Activated CD4-positive, alpha-beta T cell treated with anti-CD3 and anti-CD28 coated beads, Interleukin-2, amount 10 ng/mL, durations not matched to agents 7 days and 5 days (primary cell): ENCODE measurements at places on chromosomes 6 and 20. TPM values are rescaled to one million over a fixed set of nuclear protein-coding genes. Genes with fewer than 3 reads are reported as not detected.

- DNase-seq = no peak
These were observed 57.6 kb upstream of the FOXP4 start for GRCh38 chr6:41488433-41489119.

DNA sequence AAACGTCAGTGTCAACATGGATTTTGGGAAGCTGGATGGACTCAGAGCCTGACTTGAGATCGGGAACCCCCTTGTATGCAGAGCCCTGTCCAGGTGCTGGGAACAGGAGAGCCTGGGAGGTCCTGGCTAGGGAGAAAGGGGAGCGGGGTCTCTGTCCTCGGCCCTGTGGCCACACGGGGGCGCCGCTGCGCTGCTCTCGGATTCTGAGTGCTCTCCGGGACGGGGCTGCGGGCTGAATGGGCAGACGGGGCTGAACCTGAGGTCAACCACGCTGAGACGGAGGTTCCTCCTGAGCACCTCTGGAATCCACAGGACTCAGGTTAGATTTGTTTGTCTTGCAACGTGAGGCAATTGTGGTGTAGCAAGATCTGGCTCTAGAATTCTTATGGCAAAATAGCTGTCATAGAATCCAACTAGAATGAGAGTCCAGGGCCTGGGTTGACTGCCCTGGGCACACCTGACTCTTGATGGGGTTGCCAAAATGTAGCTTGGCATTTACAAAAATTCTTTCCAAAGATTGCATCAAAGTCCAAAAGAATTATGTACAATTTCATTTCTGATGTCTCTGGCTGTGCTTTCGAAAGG lies 20.6 kb upstream of the HLA-F start:
- DNase-seq = peak; percentile 65

DNA sequence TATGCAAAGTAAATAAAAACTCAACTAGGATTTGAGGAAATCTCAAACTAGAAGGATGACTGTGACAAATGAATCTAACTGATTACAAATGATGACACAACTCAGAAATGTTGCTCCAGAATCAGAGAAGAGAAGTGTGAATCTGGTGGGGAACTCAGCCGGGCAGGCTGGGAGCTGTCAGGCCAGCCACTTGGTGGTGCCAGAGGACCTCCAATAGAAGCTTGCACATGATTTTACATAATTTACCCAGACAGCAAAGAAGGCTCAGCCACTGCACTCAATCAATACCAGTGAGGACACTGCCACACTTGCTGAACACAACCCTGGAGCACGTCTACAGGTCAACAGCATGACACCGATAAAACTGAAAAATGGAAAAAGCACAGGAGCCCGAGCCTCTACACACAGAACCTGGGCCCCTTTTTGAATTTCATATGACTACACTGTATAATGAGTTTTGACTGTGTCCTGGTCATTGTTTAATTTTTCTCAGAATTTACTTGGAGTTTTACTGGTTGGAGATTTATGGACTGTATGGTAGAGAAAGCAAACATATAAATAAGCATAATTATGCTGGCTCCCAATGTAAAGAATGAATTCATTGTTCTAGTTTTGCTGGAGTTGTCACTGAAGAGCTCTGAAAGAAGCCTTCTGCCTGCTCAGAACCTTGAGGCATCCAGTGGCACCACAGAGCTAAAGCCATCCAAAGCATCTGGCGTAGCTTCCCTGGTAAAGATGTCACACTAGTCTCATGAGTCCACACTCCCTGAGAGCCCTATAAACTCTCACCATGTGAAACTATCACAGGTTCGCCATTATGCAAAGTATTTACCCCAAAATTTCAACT lies 296.5 kb downstream of the THBS2 start:
- DNase-seq = peak; percentile 47

- no peak for DNase-seq
These were observed 10.7 kb downstream of the PXDC1 start for GRCh38 chr6:3740551-3741476.

GRCh38 chr6:140340795-140341194 lies 966.3 kb upstream of the CITED2 start:
- DNase-seq = no peak

- no peak for DNase-seq
These were observed 55.1 kb downstream of the STMND1 start for GRCh38 chr6:17156966-17157365.

- no peak for DNase-seq
These were observed 45.5 kb downstream of the MLIP start for GRCh38 chr6:54156650-54157250.

DNA sequence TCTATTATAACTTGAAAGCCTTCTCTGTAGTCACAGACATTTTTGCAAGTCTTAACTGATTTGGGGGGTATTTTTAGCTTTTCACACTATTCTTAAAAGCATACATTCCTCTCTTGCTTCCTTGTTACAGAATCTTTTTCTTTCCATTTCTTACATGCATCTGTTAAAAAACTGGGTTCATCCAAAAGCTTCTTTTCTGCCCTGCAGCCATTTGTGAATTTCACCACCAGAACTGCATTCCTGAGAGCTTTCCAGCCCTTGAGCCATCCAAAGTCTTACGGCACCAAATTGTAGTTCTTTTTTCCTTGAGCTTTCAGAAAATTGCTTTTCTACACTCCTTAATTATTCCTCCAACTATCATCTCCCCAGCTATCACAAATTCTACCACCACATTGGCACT lies 19.7 kb upstream of the GSTA4 start:
- no peak for DNase-seq

DNA sequence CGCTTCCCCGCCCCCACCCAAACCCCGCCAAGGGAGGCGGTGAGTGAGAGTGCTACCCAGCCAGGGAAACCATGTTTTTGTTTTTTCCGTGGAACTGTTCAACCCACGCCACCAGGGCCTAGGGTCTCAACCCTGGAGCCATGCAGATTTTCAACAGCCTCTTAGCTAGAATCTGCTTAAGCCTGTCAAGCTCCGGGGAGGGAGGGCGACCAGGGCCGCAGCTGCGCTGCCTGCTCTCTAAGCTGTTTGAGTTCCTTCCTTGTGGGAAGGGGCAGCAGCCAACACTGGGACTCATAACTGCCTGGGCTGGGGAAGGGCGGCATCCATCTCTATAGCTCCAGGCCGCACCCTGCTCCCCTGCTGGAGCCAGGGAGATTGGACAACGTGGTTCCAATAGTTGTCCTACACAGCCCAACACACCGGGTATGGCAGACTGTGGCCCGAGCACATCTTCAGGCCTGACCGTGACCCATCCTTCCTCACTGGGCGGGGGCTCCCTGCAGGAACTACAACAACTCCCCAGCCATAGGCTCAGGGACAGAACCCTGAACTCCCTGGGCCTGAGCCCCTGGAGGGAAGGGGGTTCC lies 1065.7 kb upstream of the MANEA start:
- no peak for DNase-seq

- no peak for DNase-seq
These were observed 4.1 kb downstream of the MTRES1 start for GRCh38 chr6:107032051-107032450.

DNA sequence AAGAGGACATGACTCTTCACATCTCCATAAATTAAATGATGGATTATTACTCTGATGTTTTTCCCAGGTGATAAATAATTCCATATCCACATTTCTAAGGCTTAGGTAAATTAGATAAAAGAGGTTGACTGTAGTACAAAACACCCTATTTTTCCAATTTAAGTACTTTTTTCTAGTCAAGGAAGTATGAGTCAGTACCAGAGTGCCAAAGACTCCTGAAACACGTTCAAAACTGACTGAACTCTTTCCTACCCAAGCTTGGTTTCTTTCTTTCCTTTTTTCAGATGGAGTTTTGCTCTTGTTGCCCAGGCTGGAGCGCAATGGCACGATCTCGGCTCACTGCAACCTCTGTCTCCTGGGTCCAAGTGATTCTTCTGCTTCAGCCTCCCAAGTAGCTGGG lies 85.0 kb downstream of the DOK5 start:
- DNase-seq = no peak

DNA sequence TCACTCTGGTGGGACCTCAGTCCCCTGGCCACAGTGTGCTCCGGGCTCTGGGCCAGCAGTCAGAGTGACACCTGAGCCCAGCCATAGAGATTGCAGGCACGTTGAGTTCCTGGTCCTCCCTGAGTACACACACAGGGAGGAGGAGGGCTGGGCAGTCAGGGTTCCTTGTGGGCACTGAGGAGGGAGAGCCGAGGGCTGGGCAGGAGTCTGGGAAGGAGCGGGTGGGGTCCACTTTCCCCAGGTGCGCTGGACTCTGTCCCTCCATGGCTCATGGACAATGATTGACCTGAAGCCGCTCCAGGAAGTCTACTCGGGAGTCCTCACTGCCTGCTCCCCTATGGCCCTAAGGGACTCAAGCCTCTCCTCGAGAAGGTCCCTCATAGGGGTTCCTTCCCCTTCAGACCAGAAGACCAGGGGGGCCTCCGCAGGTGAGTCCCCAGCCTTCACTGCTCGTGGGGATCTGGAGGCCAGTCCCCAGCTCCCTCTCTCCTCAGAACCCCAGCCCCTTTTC lies 1.1 kb downstream of the SLC44A4 start:
- no peak for DNase-seq

DNA sequence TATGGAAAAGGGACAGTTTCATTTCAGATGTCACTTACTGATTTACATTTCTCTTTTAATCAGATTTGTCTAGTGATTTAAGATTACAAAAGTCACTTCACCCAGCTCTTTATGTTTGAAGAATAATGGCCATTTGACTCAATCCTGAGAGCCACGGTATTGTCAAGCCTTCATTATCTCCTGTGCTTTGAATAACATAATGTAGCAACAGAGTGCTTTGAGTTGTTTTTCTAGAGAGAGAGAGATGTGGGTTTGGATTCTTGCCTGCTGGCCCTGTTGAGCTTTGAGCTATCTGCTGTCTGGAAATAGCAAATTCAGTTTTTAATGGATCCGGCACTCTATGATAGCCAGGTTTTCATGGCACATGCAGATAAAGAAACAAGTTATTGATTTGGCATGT lies 478.4 kb upstream of the SOX4 start:
- DNase-seq = no peak

DNA sequence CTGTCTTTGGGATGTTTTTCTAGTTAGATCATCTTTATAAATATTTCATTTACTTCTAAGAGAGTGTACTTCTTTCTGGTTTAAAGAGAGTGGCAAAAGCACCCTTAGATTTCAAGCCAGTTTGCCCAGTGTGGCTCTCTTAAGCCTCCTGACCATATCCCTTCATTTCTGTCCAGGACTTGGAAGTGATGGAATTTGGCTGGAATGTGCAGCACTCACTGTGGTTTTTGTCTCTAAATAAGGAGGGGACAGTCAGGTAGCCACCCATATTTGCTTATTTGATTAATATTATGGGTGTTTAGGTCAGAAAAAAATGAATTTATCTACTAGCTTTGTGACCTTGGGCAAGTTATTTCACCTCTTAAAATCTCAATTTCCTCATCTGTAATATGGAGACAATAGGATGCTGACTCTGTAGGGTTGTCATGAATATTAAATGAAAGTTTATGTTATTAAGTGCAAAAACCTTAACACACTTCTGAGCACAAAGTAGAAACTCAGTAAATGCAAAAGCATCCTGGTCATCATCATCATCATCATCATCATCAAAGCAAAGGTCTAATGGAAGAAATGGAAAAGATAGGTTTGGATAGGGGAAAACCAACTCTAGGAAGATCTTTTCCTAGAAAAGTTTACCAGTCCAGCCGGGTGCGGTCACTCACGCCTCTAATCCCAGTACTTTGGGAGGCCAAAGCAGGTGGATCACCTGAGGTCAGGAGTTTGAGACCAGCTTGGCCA lies 3.1 kb downstream of the CRYBG1 start:
- no peak for DNase-seq

- DNase-seq = no peak
These were observed 18.6 kb downstream of the UCKL1 start for GRCh38 chr20:63937596-63937995.

DNA sequence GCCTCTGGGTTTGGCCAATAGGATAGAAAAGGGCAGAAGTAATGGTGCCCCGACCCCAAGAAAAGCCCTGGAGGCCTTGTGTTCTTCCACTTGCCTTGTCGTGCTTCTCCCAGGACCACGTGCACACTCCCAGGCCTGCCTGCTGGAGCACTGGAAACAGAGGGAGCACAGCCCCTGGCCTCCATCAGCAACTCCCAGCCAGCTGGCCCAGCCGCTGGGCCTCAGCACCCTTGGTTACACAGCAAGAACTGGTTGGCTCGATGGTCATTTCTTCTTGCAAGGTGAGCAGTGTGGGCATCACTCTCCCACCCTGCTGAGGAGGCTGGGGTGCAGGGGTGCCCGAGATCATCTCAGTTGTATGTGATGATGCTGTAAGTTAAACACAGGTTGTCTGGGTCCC lies 69.2 kb upstream of the CST7 start:
- DNase-seq = no peak

DNA sequence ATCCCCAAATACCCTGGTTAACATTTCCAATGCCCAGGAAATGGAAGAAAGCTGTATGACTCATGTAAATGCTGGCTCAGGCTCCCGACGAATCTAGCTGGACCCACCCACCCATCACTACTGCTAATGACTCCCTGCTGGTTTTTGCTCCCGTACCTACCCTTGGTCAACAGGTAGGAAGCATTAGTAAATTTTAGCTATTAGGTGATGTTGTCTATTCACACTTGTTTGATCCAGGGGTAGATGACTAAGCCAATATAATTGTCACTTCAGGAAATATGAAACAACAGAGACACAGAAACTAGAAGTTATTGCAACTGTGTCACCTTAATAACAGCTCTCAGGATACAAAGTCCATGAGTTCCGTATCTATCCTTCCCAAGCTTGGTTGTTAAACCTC lies 94.4 kb upstream of the BEND6 start:
- DNase-seq = no peak

GRCh38 chr6:152298055-152298647 lies 339.0 kb downstream of the SYNE1 start:
- no peak for DNase-seq

- no peak for DNase-seq
These were observed 132.8 kb upstream of the ZNF184 start for GRCh38 chr6:27605401-27606342.

DNA sequence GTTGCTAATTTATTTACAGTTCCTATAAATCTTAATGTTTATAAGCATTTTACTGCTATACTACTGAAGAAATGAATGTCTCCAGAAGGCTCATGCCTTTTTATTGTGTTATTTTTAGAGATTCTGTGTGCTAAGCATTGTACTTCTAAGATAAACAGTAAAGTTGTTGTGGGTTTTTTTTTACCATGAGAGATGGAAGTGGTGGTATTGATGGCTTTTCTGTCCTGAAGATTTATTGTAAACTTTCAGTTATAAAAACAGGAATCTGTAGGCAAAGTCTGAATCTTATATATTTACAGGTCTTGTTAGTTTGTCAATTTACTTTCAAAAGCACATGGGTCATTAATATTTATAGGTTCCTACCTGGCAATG lies 246.9 kb downstream of the TMEM242 start:
- no peak for DNase-seq

CD40 gene
- total RNA-seq = 1.5 TPM

MRAP2 gene
- total RNA-seq = not detected

STK4 gene
- total RNA-seq = 229 TPM

NKX2-2 gene
- total RNA-seq = not detected

ERVFRD-1 gene
- total RNA-seq = not detected

KPNA5 gene
- 14.1 TPM for total RNA-seq

ETV7 gene
- 13.4 TPM for total RNA-seq

ZNF391 gene
- total RNA-seq = 2.0 TPM

TCF15 gene
- total RNA-seq = not detected

GNMT gene
- total RNA-seq = 1.3 TPM
